ENCODE measurements at places on chromosomes 5 and 9.

DNA sequence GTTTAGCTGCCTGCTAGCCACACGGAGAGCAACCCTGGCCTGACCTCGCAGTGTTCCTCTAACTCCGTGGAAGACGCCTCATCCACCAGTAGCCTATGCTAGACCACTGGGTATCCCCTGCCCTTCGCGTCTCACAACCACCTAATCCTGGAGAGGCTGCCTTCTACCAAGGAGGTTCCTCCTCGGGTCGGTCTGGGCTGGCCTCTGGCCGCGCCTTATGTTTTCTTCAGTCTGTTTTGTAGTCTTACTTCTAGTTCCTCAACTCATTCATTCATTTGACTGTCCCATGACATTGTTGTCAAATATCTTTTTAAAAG is 1.6 kb upstream of the TPM2 start:
- no peak for DNase-seq

DNA sequence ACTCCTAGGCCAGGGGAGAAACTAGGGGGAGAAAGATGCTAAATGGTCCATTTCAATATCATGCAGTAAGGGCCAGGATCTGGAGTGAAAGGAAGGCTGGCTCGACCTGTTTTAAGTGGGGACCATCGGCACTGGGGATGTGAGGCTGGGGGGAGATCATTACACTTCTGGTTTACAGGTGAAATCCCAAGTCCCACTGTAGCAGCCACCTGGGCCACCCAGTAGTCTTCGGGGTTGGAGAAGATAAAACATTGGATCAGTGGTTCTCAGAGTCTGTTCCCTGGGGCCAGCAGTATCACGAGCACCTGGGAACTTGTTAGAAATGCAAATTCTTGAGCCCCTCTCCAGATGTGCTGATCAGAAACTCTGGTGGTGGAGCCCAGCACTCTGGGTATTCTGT is 111.3 kb upstream of the ALDH1B1 start:
- DNase-seq = no peak

GRCh38 chr5:33688066-33688465 is 203.7 kb downstream of the ADAMTS12 start:
- no peak for DNase-seq

DNA sequence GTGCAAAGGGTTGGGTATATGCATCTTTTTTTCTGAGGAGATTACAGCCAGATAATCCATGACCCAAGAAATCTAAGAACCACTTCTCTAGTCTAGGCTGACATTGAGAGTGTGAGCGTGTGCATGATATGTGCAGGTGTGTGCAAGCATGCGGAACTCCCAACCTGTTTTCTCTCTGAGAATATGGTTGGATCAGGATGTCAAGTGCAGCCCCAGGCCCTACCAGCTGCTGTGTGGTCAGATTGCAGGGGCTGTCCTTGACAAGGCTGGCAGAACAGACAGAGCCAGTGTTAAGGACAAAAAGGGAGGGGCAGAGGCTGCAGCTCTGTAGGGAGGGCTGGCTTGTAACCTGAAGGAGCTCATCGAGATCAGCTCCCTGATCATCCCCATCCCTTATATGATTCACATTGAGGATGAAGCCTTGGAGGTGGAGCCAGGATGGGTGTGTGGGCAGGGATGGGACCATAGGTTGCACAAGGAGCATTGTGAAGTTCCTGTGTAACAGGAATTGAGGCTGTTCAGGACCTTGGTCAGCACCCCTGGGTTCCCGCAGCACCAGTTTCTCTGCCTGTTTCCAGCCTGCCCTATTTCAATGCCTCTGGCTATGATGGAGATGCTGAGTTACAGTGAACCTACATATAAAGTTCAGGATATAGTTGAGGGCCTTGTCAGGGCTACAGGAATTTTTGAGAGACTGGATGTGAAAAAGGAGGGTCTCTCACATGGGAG is 52.6 kb upstream of the ARAP3 start:
- DNase-seq = no peak

- DNase-seq = no peak
Observed at GRCh38 chr5:18220631-18221030, 586.4 kb downstream of the TAF11L14 start.

GRCh38 chr5:126755593-126755992 is 21.3 kb upstream of the LMNB1 start:
- DNase-seq = no peak

GRCh38 chr5:151464101-151464500 is 16.7 kb downstream of the SLC36A1 start:
- no peak for DNase-seq

- DNase-seq = no peak
Observed at GRCh38 chr5:66880401-66880800, 284.2 kb downstream of the MAST4 start.

- DNase-seq = no peak
Observed at GRCh38 chr5:56815658-56816545, 553 bp downstream of the MAP3K1 start.

DNA sequence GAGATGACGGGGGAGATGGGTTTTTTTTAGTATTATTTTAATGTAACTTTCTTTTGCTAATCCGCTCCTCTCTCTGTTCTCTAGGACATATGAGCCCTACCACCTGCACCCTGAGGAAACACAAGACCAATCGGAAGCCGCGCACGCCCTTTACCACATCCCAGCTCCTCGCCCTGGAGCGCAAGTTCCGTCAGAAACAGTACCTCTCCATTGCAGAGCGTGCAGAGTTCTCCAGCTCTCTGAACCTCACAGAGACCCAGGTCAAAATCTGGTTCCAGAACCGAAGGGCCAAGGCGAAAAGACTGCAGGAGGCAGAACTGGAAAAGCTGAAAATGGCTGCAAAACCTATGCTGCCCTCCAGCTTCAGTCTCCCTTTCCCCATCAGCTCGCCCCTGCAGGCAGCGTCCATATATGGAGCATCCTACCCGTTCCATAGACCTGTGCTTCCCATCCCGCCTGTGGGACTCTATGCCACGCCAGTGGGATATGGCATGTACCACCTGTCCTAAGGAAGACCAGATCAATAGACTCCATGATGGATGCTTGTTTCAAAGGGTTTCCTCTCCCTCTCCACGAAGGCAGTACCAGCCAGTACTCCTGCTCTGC is 4.8 kb downstream of the MSX2 start:
- DNase-seq = no peak

GRCh38 chr5:119267958-119268386 is 87.8 kb upstream of the TNFAIP8 start:
- no peak for DNase-seq

GRCh38 chr5:57764479-57765089 is 282.0 kb upstream of the ACTBL2 start:
- no peak for DNase-seq

DNA sequence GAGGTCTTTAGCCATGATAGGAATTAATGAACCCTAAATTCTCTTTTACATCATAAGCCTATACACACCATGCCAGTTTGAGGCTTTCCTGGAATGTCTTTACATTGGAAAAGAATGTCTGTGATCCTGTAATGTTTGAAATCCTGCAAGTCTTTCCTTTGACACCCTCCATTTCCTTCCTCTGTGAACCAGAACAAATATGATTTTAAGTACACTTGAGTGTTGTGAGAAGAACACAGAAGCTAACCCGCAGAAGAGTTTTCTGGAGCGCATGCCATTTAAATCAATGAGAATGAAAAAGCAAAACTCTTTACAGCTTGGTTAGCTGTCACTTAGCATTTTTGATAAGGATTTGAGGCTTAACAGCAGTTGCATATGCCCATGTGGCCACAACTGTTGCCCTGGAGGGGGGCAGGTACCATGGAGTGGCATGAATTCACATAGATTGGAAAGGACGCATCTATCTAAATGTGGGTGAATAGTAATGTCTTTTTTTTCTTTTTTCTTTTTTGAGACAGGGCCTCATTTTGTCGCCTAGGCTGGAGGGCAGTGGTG is 372.6 kb downstream of the KDM4C start:
- no peak for DNase-seq

DNA sequence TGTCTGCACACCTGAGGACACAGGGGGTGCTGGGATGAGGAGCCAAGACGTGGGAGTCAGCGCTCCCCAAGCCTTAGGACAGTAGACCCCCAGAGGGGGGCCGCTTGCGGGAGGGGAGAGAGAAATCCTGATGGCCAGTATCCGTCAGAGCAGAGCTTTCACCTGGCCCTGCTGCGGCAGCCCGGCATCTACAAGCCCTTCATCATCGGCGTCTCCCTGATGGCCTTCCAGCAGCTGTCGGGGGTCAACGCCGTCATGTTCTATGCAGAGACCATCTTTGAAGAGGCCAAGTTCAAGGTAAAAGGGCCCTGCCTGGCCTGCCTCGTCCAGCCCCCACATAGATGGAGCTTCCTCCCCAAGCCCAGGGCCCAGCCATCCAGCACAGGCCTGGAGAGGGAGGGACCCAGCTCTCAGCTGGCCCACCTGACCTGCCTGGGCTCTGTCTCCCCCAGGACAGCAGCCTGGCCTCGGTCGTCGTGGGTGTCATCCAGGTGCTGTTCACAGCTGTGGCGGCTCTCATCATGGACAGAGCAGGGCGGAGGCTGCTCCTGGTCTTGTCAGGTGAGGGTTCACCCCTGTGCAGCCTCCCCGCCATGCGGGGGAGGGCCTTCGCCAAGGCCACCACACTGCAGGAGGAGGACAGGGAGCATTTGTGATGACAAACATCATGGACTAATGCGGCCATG is 6.7 kb downstream of the SLC2A8 start:
- DNase-seq = no peak

DNA sequence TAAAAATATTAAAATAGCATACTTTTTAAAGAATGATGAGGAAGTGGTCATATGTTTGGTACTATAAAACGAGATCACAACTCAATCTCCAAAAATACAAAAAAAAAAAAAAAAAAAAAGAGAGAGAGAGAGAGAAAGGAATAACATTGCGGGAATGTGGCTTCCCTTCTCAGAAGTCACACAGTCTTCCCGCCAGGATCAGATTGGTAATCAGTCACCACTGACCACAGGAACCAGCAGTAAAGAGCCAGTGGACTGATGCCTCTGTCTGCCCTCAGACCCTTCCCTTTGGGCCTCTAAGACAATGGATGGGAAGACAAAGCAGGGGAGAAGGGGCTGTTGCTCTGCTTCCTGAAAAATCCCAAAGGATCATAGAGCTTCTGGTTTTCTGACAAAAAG is 104.9 kb downstream of the KLHL3 start:
- DNase-seq = no peak

- no peak for DNase-seq
Observed at GRCh38 chr5:81017320-81017719, 57.2 kb downstream of the RASGRF2 start.

DNA sequence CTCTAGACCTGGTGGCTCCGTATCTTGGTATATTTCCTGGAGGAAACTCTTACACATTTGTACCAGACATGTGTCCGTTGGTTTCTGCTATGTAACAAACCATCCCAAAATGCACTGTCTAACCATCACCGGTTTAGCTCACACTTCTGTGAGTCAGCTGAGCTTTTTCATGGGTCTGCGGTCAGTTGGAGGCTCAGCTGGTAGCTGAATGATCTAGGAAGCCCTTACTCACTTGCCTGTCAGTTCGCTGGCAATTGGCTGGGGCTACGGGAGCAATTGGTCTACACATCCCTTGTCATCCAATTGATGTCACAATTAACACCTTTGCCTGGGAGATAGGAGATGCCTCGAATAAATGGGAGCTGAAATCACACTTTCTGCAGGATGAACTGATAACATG is 11.6 kb upstream of the WHRN start:
- no peak for DNase-seq

DNA sequence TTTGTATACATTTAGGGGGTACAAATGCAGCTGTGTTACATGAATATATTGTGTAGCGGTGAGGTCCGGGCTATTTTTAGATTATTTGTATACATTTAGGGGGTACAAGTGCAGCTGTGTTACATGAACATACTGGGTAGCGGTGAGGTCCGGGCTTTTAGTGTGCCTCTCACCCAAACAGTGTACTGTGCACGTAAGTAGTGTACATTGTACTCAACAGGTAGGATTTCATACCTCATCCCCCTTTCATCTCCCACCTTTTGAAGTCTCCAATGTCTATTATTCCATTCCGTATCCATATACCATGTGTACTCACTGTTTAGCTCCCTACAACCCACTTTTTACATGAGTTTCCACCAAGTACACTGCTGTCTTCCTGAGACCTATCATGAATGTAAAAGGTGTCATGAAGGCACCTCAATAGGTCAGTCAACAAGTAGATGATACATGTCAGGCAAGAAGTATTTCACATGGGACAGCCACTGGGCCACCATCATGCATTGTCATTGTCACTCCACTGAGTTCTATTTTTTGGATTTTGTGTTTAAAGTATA is 27.7 kb downstream of the SKP1 start:
- no peak for DNase-seq

- no peak for DNase-seq
Observed at GRCh38 chr5:65012301-65012892, 243.7 kb downstream of the CWC27 start.

DNA sequence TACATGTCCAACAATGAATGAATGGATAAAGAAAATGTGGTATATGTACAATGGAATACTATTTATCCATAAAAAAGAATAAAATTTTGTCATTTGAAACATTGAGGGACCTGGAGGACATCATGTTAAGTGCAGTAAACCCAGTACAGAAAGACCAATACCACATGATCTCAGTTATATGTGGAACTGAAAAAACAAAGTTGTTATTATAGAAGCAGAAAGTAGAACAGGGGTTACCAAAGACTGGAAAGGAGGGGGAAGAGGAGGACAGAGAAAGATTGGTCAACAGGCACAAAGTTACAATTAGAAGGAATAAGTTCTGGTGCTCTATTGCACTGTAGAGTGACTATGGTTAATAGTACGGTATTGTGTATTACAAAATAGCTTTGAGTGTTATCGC is 233.8 kb downstream of the SEMA6A start:
- DNase-seq = no peak

Data from activated CD8-positive, alpha-beta memory T cell treated with anti-CD3 and anti-CD28 coated beads for 4 hours (primary cell).